CD4-positive, alpha-beta T cell treated with Interleukin-15 for 1 hour (primary cell): ENCODE measurements at places on chromosomes 4 and X.
A peak's percentile ranks its signal among the peaks of the same experiment; 100 is the strongest.

DNA sequence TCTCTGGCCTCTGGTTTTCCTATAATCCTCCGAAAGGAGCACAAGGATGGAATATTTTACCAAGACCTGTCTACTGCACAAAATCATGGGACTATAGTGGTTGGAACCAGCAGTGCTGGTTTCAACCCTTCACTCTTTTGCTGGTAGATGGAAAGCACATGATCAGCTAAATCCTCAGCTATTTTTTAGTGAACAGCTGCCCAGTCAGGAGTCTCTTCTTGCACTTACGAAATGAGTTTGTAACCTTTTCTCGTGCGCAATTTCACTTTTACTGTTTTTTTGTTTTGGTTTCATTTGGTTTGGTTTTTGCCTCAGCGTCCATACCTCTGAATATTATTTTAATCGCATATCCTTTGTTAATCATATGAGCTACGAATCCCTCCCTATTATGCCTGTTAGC lies 418.5 kb upstream of the CPEB2 start:
- DNase-seq, result no peak

GRCh38 chr4:66475596-66475995 lies 805.3 kb upstream of the EPHA5 start:
- no peak for DNase-seq

- DNase-seq, result no peak
These were observed 422.3 kb downstream of the STPG2 start for GRCh38 chr4:97720869-97721432.

DNA sequence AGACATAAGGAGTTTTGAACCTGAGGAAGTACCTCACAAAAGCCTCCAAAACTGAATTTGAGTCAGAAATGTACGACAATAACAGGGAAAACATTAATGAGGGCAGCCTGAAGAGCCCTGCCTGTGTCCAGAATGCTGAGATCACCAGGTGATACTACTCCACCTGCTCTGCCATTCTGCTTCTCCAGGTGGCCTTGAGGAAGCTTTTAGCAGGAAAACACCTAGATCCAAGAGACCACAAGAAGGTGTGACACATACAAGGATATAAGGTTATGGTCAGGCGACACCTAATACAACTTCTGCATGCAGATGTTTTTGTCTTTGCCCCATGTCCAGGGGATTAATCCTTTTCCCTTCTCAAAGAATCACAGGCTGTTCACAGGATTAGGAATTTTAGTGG lies 15.3 kb downstream of the SOWAHB start:
- no peak for DNase-seq

DNA sequence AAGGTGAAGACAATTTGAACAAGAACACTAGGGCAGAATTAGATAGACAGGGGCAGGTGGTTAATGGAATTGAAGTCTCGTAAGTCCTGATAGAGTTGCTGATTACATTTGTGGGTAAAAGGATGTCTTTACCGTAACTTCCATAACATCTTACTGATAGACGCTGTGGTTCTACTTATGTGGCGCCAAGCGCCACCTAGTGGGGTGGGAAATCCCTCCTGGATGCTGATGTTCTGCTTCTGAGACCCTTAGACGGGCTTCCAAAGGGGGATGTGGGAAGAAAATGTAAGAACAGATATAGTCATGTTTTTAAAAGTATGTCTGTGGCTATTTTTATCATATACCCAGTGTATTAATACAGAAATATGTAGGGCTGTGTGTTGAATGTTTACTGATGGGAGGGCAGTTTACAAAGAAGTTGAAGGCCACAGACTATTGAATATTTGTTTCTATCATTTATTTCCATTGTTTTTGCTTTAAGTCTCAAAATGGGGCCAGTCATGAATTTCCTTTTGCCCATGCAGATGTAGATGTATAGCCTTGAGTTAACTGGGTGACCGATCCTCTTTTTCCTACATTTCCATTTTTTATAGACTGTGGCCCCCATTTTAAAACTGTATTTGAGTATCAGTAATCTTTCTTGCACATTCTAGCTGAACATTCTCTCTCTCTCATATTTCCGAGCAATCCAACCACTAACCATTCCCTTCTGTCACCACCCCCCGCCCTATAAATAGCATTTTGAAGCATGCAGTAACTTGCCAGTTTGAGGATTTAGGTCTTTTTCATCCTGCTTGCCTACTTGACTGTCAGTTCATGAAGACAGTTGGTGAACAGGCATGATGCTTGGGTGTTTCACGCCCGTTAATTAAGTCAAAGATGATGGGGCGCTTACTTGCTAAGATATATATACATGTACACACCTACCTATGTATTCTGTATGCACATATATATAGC lies 12.1 kb upstream of the TLR8 start:
- DNase-seq, result peak; percentile 37

GRCh38 chr4:94970650-94971049 lies 212.9 kb downstream of the BMPR1B start:
- DNase-seq, result no peak

DNA sequence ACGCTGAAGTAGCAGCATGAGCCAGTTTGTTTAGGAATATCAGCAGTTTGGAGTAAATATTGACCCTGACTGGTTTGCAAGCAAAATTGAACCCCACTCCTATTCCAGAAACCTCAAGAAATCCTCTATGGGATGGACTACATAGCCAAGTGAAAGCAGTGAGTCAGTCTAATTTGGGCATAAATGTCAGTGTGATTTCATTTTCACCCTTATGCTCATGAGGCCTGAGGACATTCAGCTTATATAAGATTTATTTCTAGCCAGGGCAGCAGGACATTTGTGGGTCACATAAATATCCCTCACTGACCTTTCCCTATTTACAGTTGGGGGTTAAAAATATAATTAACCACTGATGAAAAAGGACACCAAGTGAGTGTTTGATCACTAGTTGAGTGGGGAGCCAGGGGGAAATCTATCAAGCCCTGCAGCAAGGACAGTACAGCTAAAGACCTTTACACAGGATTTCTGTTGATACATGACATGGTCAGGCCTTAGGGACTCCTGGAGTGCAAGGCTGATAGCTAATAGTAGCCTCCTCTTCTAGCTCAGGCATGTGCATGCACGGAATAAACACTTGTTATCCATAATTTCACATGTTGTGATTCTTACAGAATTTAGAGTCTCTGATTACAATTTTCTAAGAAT lies 996.9 kb upstream of the GRIA3 start:
- no peak for DNase-seq

- no peak for DNase-seq
These were observed 788.9 kb downstream of the RPA4 start for GRCh38 chrX:97672608-97673007.

DNA sequence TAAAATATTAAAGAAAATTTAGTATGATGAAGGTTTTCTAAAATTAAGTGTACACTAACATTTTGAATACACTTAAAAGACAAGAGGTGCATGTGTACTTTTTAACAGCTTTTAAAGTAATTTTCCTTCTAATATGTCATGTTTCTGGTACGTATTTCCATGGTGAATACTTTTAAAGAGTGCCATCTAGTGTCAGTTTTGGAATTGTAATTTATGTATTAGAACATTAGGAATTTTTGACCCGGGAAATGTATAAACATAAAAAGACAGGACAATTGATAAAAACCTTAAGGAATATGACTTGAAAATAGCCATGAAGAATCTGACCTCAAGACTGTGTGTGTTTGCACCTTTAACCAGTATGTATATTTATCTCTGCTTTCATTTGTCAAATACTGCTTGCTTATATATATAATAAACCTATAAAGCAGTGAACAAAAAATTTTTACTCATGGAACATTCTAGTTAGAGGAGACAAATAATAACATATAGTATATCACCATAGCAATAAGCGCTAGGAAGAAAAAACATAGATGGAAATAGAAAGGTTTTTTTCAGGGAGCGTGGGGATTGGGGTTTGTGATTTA lies 7.2 kb downstream of the GSTCD start:
- DNase-seq, result no peak

GRCh38 chrX:110588164-110588563 lies 207.5 kb downstream of the CHRDL1 start:
- no peak for DNase-seq

- DNase-seq, result no peak
These were observed 330.3 kb downstream of the CBLL2 start for GRCh38 chrX:22603060-22603459.

DNA sequence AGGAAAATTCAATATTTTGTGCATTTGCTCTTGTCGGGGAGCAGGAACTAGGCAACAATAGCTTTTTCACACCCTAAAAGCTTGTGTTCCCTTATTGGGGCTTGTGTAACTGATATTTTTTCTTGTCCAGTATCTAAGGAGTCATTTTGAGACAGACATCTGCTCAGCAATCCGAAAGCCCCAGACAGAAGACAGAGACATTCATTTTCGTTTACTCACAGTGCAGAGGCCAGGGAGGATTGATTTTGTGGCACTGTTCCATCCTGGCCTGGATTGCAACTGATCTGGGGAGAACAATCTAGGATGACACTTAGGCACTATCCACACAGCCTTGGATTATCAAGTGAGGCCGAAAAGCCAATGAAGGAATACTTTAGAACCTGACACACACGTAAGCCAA lies 27.4 kb upstream of the PLAC1 start:
- no peak for DNase-seq

GRCh38 chr4:31662951-31663350 lies 942.8 kb downstream of the PCDH7 start:
- no peak for DNase-seq

GRCh38 chr4:104412344-104412743 lies 82.3 kb downstream of the CXXC4 start:
- DNase-seq, result no peak

DNA sequence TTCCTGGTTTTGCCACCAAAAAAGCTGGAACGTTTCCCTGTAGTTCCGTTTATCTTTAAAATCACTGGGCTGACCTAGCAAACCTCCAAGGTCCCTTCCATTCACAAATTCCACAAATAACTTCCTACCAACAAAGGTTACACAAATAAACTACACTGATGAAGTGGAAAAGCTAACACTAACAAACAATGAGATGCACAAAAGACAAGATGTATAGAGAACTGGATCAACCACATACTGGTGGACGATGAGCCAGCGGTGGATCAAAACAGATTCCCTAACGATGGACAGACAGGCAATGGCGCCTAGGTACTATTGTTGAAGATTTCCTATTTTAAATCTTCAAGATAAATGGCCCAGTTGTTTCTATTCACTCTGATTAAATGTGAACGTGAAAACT lies 15.5 kb downstream of the AFAP1 start:
- DNase-seq, result no peak

DNA sequence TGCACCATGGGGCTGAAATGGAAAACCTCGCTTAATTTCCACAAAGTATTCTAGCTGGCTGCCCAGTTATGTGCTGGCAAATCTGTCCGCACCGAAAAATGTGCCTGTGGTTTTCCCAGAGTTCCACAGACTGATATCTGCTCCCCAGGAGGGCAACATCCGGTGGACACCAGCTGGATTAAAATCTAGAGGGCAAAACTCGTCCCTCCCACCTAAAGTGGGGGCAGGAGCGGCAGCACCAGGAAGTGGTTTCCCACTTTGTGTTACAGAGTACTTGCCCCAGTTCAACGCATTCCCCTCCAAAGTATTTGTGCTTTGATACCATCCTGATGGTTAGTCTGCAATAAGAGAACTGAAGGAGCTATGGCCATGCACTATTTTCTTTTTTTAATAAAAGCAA lies 187.6 kb downstream of the TSPAN5 start:
- DNase-seq, result no peak

DNA sequence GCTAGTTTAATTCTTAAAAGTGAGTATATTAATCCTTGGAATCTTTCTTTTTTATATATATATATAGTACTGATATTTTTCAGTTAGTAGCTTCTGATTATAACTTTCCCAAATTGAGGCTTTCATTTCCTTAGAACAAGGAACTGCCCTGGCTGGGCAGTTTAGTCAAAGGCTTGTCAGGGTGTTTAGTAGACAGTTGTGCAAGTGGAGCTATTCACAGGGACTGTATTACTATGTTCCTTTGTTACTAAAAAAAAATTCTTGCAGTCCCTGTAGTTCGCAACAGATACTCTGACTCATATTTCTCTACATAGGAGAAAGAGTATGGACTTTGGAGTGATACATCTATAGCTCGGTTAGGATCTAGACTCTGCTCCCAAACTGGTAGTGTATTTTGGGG lies 20.8 kb downstream of the USO1 start:
- no peak for DNase-seq

- no peak for DNase-seq
These were observed 1.2 kb downstream of the SPCS3 start for GRCh38 chr4:176320976-176321361.

DNA sequence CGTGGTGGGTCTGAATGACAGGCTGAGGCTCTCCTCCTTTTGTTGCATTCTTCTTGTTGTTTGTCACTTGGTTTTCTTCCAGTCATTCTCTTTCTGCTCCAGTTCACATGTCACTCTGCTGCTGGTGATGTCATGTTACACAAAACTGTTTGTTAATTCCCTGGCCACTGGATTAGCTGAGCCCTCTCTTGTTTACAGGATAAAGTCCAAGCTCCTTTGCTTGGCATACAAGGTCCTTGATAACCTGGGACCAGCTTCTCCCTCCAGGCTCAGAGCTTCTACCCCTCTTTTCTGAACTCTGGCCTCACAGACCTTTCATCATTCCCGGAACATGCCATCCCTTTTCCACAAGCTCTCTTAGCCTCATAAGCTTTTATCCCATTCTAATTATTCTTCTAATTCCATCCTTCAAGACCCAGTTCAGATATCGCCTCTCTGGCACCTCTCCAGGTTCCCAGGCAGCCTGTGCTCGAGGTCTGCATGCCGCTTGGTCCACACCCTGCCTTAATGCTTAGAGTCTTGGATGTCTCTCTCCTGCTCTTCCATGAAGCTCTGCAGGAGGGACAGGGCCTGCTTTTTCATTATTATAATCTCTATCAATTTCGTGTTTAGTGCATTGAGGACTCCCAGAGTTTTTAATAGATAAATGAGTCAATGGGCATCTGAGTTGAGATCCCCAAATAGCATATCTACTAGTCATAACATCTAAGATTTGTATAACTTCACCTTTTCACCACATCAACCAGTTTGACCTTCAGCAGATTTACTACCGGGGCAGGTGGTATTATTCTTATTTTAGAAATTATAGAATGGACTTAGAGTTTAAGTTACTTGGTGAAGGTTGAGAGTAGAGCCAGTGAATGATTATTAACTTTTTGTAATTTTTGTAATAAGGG lies 98.7 kb downstream of the TMEM131L start:
- no peak for DNase-seq

DNA sequence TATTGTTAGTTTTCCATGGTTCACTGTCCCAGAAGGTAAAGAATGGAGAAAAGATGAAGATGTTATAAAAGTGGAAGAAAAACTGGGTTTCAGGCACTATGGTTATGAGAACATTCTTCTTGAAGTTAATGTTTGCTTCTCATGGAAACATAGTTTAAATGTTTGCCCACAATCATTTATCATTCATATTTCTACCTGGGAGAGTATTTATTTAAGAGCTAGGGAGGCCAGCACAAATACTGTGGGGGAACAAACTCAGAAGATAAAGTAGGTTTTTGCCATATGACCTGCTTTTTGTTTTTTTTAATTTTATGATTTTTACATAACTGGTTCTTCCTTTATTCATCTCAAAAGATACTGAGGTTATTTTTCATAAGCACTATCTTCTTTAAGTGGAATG lies 96.8 kb downstream of the GC start:
- no peak for DNase-seq
